Dermis blood vessel endothelial cell (primary cell): ENCODE measurements at places on chromosomes 5 and 9.

DNA sequence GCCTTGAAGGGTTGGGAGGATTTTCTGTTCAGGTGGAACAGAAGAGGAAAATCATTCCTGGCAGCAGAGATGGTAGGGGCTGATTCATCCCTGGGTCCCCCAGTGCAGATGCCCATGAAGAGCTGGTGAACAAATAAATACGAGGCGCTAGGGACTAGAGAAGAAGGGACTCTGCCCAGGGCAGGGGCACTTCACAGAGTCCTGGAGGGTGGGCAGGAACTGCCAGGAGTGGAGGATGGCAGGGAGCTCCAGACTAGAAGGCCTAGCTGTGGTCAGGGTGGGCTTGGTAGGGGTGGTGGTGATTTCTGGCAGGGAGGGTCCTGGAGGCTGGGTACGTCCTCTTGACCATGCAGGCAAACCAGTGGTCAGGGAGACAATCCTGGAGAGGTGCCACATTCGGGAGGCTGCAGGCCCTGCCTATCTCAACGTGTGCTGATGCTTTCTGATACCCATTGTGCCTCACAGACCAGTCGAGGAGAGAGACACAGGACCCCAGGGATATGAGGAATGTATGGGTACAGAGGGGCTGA, 69.9 kb downstream of the CRB2 start:
- DNase-seq = no peak

GRCh38 chr9:121984726-121985402, 108.2 kb downstream of the TTLL11 start:
- no peak for DNase-seq

- DNase-seq = no peak
These were observed 277.5 kb downstream of the DENND1A start for GRCh38 chr9:123652416-123652815.

DNA sequence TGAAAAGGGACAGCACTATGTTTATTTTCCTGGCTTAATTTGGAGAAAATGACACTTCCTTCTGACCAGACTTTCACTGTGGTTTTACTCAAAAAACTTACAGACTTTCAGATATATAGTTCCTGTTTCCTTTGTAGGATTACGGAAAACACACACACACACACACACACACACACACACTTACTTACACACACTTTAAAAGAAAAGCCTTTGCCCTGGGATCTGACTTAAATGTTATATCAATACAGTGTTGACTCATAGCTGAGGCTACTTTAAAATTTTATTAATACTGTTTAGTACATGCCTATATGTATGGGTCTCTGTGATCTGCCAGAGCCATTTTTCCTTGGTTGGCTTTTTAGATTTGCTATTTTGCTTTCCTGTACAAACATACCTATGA, 758.3 kb downstream of the DNAH5 start:
- no peak for DNase-seq

DNA sequence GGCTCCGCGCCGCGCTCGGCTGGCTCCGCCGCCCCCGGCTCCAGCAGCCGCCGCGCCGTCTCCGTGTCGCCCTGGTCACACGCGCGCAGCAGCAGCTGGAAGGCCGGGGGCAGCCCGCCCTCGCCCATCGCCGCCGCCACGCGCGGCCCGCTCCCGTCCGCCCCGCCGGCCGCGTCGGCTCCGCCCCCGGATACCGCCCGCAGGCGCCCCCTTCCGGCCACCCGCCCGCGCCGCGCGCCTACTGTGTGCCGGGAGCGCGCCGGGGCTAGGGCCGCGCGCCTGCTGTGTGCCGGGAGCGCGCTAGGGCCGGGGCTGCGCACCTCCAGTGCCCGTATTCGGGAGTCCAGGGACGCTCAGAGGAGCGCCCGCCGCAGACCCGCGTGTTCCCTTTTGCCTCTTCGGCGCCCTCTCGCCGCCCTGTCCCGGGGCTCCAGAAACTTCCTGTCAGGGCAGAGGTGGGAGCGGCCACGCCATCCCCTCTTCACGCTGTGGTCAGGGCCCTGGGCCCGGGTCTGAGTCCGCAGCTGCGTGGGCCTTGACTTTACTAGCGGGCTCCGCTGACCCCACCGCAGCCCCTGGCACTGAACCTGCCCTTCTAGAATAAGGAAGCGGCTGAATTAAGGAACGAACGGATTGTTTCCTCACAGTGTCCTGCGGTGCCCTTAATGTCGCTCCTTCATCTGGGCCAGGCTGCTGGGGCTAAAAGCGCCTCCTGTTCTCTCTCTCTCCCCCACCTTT, at the start of gene ANKS6:
Gene ANKS6 (minus strand): TSS at position 192 of the 738 bp plus-strand sequence. CDS start 64 bp downstream, at position 128.
- DNase-seq = peak; percentile 80

DNA sequence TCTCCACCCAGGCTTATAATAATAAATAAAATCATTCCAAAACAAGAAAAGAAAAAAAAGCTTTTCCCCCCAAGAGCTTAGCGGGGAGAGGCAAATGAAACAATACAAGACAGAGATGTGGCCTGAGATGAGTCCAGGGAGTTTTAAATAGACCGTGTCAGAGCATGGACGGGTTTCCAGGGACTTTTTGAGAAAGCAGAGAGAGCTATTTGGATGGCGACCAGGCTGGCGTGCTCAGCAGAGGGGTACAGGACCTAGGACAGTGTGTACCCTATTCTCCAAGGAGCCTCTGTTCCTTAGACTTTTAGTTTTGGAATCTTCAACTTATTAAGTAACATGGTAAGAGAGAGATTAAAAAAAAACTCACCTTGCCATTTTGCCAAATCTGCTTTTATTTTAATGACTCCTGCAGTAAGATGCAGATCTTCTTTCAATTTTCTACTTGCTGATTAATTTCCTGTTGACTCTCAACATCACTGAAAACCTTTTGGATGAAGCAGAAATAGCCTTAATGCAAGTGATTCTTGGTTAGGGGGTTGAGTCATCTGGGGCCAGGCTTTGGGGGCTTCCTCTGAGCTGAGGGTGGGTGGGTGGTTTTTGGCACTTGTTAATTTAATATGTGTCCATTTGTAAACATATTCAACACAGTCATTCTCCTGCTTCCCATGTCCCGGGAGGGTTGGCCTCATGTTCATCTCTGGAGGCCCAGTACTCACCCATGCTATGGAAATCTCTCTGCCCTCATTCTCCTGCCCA, 49.6 kb upstream of the OSMR start:
- peak; percentile 60 for DNase-seq

DNA sequence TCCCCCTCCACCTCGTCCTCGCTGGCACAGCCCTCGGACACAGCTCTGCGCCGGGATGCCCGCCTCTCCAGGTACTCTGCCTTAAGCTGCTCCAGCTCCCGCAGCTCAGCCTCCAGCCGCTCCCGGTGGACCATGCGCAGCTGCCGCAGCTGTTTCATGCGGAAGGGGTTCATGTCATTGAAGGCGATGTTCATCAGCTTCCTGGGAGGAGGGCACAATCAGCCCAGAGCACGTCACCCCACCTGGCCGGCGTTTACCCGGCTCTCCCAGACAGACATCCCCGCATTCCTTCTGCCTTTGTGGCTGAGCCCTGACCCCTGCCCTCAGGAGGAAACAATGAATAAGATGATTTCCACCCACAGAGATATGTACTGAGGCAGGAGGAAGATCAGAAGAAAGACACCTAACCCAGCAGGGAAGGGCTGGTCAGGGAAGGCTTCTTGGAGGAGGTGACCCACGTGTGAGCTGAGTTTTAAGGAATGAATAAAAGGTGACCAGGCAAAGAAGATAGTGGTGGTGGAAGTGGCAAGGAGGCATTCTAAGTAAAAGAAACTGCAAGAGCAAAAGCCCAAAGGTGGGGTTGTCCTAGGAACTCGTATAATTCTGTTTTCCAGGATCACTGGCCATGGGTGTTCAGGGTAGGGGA, 7.1 kb upstream of the CORO2A start:
- DNase-seq = peak; percentile 12

DNA sequence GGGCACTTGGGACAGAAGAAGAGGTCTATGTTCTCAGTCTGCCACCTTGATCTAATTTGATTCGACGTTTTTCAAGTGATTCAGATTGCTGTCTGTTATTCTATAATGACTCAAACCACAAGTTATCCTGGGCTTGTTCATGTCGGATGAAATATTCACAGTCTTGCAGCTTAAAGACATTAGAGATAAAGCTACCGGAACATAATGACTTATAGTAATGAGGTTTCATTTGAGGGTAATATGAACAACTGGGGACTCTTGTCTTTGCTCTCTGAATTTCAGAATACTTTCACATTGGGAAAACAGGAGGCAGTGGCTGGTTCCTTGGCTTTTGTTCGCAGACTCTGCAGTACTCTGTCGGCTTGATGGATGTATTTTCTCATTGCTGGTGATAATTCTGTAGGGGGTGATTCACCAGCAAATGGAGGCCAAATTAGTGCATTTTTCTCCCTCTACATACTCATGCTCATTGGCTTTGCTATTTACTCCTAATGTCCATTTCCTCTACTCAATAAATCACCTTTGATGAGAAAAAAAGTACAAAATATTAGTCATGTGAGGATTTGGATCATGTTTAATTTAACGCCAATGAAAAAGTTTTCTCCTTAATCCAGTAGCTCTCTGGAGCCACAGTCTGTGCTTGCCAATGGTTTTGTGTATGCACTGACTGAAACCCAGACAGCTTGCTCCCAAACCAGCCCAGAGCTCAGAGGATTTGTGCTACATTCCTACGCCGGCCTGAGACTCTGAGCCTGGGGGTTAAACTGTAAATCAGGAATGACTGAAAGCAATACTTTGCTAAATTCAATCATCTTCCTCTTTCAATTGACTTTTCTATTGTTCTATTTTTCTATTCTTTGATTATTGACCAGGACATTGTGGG, 154.7 kb upstream of the ANKH start:
- no peak for DNase-seq

GRCh38 chr9:124270504-124271335, 13.0 kb downstream of the NEK6 start:
- DNase-seq = no peak

GRCh38 chr5:5159282-5160103, 19.4 kb downstream of the ADAMTS16 start:
- DNase-seq = no peak

DNA sequence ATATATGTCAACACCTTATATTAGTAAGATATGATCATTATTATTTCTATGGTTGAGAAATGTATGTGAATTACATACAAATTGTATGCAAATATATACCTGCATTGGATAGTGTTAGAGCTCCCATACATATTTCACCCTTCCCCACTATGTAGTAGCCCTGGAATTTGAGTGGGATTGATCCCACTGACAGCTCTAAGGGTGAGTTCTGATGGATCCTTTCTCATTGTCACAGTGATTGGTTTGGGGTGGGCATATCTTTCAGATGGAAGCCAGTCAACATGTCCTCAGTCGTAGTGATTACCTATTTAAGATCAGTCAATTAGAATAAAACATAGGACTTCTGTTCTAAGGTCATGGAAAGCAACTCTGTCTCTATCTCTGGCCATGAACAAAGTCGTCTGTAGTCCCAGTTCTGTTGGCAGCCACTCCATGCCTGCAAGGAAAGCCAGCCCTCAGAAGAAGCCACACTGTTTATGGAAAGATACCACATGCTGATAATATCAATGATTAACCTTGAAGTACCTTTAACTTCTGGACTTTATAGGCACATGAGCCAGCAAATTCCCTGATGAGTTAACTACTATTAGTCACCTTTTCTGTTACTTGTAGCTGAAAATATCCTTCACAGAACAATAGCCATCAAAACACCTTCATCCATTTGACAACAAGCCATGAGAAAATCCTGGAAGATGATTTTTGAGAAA, 5.1 kb upstream of the CCDC192 start:
- DNase-seq = no peak

DNA sequence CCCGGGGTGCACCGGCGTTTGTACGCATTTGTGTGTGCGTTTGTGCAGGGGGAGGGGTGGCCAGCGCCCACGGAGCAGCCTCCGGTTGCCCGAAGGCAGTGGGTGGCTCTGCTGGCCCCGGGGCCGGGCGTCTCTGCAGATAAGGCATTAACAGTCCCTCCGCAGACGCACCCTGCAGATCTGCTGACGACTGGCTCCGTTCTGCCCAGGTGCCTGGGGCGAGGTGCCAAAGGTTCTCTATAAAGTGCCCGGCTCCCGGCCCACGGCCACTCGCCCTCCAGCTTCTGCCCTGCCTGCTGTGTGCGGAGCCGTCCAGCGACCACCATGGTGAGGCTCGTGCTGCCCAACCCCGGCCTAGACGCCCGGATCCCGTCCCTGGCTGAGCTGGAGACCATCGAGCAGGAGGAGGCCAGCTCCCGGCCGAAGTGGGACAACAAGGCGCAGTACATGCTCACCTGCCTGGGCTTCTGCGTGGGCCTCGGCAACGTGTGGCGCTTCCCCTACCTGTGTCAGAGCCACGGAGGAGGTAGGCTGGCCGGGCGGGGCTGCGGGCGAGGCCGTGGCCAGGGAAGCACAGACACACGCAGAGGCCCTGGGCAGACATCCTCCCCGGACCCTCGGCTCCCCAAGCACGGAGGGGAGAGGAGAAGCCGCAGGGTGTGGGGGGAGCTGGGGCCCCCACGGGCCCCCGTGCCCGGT, at the start of gene SLC6A19:
Gene SLC6A19 (plus strand): TSS at position 269 of the 699 bp plus-strand sequence. CDS start 56 bp downstream, at position 325.
- DNase-seq = no peak

- DNase-seq = no peak
These were observed 7.9 kb upstream of the NFIL3 start for GRCh38 chr9:91431485-91431884.

- DNase-seq = peak; percentile 98
These were observed 8.8 kb upstream of the TRAF1 start for GRCh38 chr9:120935383-120935857.
